ENCODE measurements at places on chromosomes 4 and X. TPM values are rescaled to one million over a fixed set of nuclear protein-coding genes. Genes with fewer than 3 reads are reported as not detected.

Gene SLC34A2
- total RNA-seq, result 9.0 TPM

DNA sequence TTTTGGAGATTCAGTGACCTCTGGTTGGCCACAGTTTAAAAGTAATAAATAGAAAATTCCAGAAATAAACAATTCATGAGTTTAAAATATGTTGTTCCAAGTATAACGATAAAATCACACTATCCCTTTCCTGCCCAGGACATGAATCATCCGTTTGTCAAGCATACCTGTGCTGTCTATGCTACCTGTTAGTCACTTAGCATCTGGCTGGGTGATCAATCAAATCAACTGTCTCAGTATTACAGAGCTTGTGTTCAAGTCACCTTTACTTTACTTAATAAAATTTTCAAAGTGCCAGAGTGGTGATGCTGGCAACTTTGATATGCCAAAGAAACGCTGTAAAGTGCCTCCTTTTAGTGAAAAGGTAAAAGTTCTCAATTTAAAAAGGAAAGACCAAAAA, 979.5 kb upstream of the NDST4 start:
- no peaks in the 10 kb centered on the region for H3K27me3 ChIP-seq
- no peaks in the 10 kb centered on the region for H3K4me1 ChIP-seq
- no peak overlapping the region for H3K27ac ChIP-seq
- DNase-seq, result no peak

GRCh38 chr4:6391852-6392188, 80.6 kb downstream of the PPP2R2C start:
- DNase-seq, result no peak
- no peak overlapping the region for H3K27ac ChIP-seq

- H3K4me1 ChIP-seq, result no peaks in the 10 kb centered on the region
- no peaks in the 10 kb centered on the region for H3K36me3 ChIP-seq
- DNase-seq, result no peak
- no peak overlapping the region for H3K4me3 ChIP-seq
- H3K27ac ChIP-seq, result no peak overlapping the region
Observed at GRCh38 chr4:123919576-123920098, 523.0 kb downstream of the SPRY1 start.

DNA sequence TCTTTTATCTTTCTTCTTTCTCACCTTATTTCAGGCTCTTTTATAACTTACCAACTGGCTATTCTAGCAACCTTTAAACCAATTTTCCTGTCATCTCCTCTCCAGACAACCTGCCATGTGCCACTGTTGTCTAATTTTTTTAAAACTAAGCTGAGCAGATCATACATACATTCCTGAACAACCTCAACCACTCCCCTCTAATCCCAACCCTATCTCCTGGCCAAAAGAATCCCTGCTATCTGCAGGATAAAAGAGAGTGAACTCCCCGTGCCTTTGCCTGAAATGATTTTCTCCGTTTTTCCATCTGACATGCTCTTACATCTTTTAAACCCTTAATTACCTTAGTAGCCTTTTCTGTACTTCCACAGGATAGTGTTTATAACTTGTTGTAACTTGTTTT, 35.5 kb downstream of the DCUN1D4 start:
- no peak overlapping the region for H3K4me3 ChIP-seq
- H3K4me1 ChIP-seq, result no peaks in the 10 kb centered on the region
- H3K36me3 ChIP-seq, result no peaks in the 10 kb centered on the region
- no peak overlapping the region for H3K27ac ChIP-seq
- no peak for DNase-seq
- no peaks in the 10 kb centered on the region for H3K27me3 ChIP-seq

DNA sequence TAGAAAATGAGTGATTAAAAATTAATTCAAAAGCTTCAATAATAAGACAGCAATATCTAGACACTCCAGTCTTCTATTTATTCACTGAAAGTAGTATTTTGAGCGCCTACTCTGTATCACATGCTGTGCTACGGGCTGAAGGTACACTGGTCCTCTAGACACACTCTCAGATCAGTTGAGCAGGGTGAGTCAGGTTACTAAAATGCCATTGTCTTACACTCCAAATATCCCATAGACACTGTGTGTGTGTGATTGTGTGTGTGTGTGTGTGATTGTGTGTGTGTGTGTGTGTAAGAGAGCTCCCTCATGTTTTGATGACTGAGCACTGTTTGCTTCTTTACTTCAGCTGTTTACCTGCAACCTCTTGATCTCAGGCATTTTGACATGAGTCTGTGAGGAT, 342.8 kb upstream of the BOD1L1 start:
- H3K4me1 ChIP-seq, result no peaks in the 10 kb centered on the region
- no peaks in the 10 kb centered on the region for H3K36me3 ChIP-seq
- H3K27me3 ChIP-seq, result no peaks in the 10 kb centered on the region
- H3K4me3 ChIP-seq, result no peak overlapping the region

- DNase-seq, result no peak
- no peaks in the 10 kb centered on the region for H3K27me3 ChIP-seq
- no peaks in the 10 kb centered on the region for H3K36me3 ChIP-seq
- no peak overlapping the region for H3K27ac ChIP-seq
Observed at GRCh38 chr4:173231916-173232315, 63.3 kb downstream of the GALNT7 start.
